CD8-positive, alpha-beta memory T cell (primary cell): ENCODE measurements at places on chromosomes 7 and 10. TPM values are rescaled to one million over a fixed set of nuclear protein-coding genes. Genes with fewer than 3 reads are reported as not detected.

The PPP1R17 gene
- not detected for total RNA-seq

The SUGCT gene
- 1.3 TPM for total RNA-seq

The RPEL1 gene
- total RNA-seq, result not detected

The WNT8B gene
- total RNA-seq, result not detected

DNA sequence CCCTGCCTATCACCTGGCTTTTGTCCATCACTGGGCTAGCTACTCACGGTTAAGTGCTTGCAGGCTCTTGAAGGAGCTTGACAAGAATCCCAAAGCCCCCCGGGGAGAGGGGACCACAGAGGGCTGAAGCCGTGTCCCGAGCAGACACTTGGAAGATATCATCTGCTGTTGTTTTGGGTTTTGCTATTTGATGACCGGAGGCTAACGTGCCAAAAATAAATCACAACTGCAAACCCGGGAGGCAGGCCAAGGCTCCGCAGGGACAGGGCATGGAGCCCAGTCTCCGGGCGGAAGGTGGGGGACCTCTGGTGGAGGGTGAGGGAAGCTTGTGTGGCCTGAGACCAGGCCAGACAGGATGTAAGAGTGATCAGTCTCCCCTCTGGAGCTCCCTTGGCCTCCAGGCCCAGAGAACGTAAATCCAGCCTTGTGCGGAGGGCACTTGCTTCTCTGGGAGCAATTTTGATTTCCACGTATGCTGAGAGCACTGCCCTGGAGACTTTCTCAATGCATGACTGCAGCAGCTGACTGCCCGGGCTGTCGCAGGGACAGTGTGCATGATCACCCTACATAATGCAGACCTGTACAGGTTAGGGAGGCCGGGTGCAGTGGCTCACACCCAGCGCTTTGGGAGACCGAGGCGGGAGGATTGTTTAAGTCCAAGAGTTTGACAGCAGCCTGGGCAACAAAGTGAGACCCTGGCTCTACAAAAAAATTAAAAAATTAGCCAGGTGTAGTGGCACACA, at the start of gene PHKG1:
PHKG1 (minus strand) TSS at position 164 of the 743 bp plus-strand sequence. CDS start 4,011 bp downstream, outside the sequence.
- no peaks in the 10 kb centered on the region for H3K4me1 ChIP-seq
- no peaks in the 10 kb centered on the region for H3K27me3 ChIP-seq
- no peak within 1 kb of the TSS for H3K4me3 ChIP-seq
- no peak for DNase-seq

DNA sequence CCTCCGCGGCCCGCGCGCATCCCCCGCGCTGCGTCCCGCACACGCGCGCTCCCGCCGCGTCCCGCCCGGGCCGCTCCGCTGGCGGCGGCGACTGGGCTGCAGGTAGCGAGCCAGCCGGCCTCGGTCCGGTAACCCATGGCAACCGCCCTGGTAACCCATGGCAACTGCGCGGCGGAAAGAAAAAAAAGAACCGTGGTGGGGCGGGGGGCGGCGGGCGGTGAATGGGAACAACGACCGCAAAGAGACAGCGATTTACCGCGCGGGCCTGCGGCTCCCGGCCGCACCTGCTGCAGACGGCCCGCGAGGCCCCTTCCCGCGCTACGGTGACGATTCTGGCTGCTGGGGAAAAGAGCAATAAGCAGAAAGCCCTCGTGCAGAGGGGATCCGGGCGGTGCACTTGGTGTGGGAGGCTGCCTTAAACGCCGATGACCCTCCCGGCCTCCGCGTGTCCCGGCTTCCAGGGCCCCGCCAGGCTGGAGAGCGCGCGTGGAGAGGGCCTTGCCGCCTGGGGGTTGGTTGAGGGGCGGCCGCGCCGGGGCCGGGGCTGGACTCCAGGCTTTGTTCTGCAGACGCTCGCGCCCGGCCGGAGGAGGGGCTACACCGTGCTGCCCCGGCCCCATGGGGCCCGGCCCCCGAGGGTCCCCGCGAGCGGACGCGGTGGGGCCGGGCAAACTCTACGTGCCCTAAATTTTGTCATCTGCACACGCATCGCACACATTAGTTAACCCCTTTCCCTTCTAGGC, 84.7 kb downstream of the SNX10 start:
- DNase-seq, result peak; percentile 32
- no peak overlapping the region for H3K27ac ChIP-seq
- H3K4me3 ChIP-seq, result peak overlapping the region; percentile 57
- H3K36me3 ChIP-seq, result no peaks in the 10 kb centered on the region
- H3K27me3 ChIP-seq, result peaks cover 10% of the 10 kb centered on the region

DNA sequence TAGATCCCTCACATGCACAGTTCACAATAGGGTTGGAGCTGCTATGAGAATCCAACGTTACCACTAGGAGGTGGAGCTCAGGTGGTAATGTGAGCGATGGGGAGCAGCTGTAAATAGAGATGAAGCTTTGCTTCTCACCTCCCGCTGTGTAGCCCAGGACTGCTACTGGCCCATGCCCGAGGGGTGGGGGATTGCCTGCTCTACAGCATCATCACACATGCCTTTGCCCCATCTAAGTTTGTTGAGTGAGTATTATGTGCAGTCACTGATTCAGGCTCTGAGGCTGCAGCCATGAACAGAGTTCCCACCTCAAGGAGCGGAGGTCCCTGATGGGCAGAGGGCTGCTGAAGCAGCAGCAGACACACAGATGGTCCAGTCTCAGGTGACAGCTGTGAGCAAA, 94.1 kb downstream of the CHST15 start:
- no peak for DNase-seq
- no peak overlapping the region for H3K27ac ChIP-seq
- peaks cover 8% of the 10 kb centered on the region for H3K27me3 ChIP-seq
- H3K36me3 ChIP-seq, result no peaks in the 10 kb centered on the region
- no peak overlapping the region for H3K4me3 ChIP-seq

DNA sequence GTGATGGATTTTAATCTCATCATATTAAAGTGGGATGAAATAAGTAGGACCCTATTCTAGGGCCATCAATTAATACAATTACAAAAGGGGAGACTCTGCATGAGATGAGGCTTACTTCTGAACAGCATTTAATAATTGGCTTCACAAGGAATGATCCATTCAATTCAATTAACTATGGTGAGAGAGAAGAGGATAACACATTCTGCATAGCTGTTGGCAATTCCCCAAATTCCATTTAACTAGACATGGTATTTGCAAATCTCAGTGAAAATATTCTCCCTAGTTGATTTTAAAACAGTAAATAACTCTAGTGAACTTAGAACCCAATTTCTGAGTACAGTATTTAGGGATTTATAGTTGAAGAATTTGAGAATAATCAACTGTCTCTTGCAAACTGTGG, 145.3 kb downstream of the NOC3L start:
- DNase-seq, result no peak
- no peak overlapping the region for H3K27ac ChIP-seq
- no peaks in the 10 kb centered on the region for H3K27me3 ChIP-seq
- H3K4me3 ChIP-seq, result no peak overlapping the region
- no peaks in the 10 kb centered on the region for H3K4me1 ChIP-seq

DNA sequence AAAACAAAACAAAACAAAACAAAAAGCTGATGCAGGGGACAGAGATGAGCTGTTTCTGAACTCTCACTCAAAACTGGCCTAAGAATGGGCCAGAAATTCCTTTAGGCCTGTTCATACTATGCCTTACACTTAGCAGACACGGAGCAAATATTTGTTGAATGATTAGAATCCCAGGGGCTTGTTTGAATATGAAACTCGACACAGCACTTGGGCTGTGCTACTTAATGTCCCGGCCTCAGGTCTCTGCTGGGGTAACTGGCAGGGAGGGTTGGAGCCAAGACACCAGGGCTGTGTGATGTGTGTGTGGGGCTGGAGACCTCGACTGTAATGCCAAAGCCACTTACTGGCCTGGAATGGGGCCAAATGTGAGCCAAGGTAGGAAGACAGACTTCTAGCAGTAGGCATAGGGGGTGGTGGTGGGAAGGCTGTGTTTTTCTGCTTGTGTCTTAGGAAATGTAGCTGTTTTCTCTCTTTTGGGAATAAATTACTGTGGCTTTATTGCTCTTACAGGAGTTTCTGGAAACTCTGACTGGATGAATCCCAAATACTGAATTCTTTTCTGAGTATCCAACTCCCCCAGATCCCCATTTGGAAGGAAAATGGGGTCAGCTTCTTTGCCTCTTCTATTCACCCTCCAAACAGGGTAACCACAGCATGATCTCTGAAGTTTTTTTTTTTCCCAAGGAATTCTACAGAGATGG, 66.7 kb downstream of the EMX2 start:
- H3K27ac ChIP-seq, result no peak overlapping the region
- no peak for DNase-seq
- no peaks in the 10 kb centered on the region for H3K36me3 ChIP-seq
- H3K4me3 ChIP-seq, result no peak overlapping the region
- H3K4me1 ChIP-seq, result no peaks in the 10 kb centered on the region

GRCh38 chr7:48759431-48760080, 164.8 kb upstream of the CDC14C start:
- H3K36me3 ChIP-seq, result no peaks in the 10 kb centered on the region
- DNase-seq, result no peak
- no peak overlapping the region for H3K4me3 ChIP-seq

DNA sequence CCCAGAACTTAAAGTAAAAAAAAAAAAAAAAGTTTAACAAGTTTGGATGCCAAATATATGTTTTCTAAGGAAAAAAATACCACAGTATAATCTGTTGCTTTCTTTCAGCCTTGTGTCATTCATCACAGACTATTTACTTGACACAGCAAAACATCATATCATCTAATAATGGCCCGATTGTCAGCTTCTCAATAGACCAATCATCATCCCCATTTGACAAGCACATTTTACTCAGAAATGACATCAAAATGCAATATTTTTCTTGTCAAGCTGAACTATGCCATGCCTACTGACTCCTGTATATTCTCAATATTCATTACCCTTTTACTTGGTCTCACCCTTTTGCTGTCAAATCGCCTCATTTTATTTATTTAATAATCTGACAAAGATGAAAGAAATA, 249.7 kb downstream of the NRG3 start:
- H3K4me3 ChIP-seq, result no peak overlapping the region
- no peaks in the 10 kb centered on the region for H3K36me3 ChIP-seq
- DNase-seq, result no peak
- no peaks in the 10 kb centered on the region for H3K4me1 ChIP-seq

GRCh38 chr10:48449501-48450232, 143.2 kb downstream of the MAPK8 start:
- DNase-seq, result no peak
- H3K36me3 ChIP-seq, result no peaks in the 10 kb centered on the region
- H3K27ac ChIP-seq, result no peak overlapping the region
- H3K4me1 ChIP-seq, result no peaks in the 10 kb centered on the region
- H3K27me3 ChIP-seq, result no peaks in the 10 kb centered on the region
- H3K4me3 ChIP-seq, result no peak overlapping the region

DNA sequence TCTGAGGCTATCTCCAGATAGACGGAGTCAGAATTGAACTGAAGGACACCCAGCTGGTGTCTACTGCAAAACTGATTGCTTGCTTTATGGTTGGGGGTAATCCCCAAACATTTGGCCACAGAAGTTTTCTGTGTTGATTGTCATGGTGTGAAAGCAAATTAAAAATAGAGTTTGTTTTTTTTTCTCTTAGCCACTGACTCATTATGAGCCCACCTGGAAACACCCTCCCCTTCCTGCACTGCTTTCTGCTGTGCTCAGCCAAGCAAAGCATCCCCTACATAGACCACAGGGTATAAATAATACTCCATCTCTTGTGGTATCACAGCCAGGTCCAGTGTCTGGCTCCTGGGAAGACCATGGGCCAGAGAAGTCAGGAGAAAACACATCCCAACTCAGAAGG, 6.5 kb upstream of the VWC2 start:
- no peak overlapping the region for H3K27ac ChIP-seq
- H3K36me3 ChIP-seq, result no peaks in the 10 kb centered on the region
- H3K27me3 ChIP-seq, result no peaks in the 10 kb centered on the region
- no peak overlapping the region for H3K4me3 ChIP-seq

GRCh38 chr7:101767544-101767943, 49.9 kb upstream of the CUX1 start:
- no peak overlapping the region for H3K4me3 ChIP-seq
- H3K27me3 ChIP-seq, result no peaks in the 10 kb centered on the region
- no peak for DNase-seq
- no peaks in the 10 kb centered on the region for H3K4me1 ChIP-seq

DNA sequence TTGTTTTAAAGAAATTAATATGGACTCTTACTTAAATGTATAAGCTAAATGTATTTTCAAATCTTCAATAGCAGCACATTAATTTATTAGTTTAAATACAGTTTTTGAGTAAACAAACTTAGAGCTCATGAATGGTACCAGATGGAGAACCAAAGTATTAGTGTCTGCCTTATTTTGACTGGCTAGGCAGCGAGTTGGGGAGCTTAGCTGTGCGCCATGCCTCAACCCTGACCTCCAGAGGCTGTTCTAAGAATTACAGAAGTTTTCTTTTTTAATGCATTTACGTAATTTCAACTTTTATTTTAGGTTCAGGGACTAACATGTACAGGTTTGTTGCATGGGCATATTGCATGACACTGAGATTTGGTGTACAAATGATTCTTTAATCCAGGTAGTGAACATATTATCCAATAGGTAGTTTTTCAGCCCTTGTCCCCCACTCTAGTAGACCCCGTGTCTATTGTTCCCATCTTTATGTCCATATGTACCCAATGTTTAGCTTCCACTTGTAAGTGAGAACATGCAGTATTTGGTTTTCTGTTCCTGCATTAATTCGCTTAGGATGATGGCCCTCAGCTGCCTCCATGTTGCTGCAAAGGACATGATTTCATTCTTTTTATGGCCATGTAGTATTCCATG, 166.8 kb downstream of the IQUB start:
- no peak overlapping the region for H3K27ac ChIP-seq
- H3K27me3 ChIP-seq, result no peaks in the 10 kb centered on the region
- H3K36me3 ChIP-seq, result no peaks in the 10 kb centered on the region
- no peaks in the 10 kb centered on the region for H3K4me1 ChIP-seq

DNA sequence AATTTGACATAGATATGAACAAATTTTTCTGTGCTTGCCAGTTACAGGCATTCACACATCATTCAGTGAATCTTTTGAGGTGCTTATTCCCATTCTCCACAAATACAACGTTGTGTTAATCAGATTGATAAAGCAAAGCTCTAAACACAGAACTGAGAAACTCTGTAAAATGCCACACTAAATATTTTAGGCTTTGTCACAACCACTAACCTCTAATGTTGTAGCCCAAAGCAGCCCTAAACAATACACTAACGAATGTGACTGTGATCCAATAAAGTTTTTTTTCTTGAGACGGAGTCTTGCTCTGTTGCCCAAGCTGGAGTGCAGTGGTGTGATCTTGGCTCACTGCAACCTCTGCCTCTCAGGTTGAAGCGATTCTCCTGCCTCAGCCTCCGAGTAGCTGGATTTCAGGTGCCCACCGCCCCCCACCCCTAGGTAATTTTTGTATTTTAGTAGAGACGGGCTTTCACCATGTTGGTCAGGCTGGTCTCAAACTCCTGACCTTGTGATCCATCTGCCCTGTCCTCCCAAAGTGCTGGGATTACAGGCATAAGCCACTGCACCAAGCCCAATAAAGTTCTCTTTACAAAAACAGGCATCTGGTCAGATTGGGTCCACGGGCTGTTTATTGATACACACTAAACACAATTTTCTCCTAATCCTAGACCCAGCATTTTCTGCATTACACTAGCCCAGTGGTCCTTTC, 6.9 kb downstream of the CYCS start:
- no peak overlapping the region for H3K4me3 ChIP-seq
- H3K36me3 ChIP-seq, result peaks cover 11% of the 10 kb centered on the region
- H3K27me3 ChIP-seq, result no peaks in the 10 kb centered on the region
- H3K27ac ChIP-seq, result no peak overlapping the region
